ENCODE measurements at places on chromosomes 11 and 22.

DNA sequence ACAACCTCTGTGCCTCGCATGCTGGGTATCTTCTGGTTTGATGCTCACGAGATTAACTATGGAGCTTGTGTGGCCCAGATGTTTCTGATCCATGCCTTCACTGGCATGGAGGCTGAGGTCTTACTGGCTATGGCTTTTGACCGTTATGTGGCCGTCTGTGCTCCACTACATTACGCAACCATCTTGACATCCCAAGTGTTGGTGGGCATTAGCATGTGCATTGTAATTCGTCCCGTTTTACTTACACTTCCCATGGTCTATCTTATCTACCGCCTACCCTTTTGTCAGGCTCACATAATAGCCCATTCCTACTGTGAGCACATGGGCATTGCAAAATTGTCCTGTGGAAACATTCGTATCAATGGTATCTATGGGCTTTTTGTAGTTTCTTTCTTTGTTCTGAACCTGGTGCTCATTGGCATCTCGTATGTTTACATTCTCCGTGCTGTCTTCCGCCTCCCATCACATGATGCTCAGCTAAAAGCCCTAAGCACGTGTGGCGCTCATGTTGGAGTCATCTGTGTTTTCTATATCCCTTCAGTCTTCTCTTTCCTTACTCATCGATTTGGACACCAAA, 516 bp downstream of the OR52J3 start:
- no peak for DNase-seq

GRCh38 chr11:44600839-44601383, 35.4 kb downstream of the CD82 start:
- no peak for DNase-seq

DNA sequence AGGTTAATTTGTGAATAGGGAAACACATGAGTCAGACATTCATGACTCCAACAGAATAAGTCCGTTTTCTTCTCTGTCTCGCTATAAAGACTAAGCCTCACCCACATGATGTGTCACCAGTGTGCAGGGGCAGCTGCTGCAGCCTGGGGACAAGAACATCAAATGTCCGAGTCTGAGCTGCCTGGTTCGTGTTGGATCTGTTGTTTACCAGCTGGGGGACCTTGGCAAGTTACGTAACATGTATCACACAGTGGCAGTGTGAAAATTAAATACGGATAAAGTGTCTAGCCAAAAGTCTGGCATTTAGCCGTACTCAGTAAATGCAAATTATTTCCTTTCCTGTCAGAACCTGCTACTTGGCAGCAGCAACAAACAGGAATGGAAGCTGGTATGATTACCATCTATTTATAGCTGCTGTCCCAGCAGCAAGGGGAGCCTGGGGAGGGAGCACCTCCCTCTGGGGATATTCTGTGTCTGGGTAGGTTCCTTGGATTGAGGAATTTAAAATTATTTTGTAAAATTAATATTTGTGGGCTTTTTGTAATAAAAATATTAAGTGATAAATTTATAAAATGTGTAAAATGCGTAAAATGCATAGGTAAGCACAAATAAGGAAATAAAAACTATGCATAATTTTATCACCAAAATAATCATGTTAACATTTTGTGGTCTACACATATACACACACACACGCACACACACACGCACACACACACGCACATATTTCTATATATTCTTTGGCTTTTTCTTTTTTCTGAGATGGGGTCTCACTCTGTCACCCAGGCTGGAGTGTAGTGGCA, 1.3 kb upstream of the CLDN25 start:
- no peak for DNase-seq

GRCh38 chr11:18703001-18703763, 4.6 kb downstream of the TMEM86A start:
- DNase-seq = no peak

DNA sequence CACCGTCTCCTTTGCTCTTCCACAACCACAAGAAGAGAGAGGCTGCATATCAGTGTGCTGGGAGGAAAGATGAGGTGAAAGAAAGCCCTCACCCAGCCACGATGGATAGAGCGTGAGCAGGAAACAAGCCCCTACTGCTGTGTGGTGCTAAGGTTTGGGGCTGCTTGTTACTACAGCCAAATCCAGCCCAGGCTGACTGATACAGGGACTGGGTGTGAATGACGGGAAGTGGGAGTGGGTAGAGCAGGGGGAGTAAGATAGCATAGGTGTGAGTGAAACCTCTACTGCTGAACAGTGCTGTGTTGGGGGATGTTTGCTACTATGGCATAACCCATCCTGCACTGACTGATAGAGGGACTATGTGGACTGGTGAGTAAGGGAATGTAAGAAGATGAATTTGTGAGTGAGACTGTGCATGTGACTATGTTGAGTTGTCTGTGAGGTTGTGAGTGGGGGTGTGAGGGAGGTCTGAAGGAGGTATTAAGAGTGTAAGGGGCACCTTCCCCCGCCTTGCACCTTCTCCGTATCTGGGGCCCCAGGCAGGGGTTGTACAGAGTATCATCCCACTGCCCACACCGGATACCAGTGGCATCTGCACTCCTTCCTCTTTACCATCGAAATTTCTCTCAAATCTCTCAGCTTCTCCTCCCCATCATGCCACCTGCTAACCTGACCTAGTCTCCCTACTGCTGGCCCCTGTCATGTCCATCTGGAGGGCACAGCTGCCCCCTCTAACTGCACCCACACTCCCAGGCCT, 91.5 kb downstream of the MN1 start:
- no peak for DNase-seq

GRCh38 chr11:132683602-132684001, 848.7 kb downstream of the OPCML start:
- no peak for DNase-seq

DNA sequence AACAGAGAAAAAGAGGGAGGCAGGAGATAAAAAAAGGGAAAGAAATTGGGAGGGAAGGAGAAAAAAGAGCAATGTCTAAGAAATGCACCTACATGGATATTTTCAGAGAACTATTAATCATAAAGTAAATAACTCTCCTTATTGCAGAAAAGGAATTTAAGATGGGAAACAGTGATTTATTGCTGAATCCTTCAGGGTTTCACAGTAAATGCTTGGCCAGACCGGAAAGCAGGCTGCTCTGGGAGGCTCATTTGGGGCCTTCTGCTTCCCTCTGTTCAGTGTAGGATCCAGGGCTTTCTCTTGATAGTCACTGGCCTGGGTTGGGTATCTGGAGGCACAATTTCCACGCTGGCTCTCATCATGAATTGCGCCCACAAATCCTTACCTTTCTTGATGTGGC, 324.3 kb upstream of the SORL1-AS1 start:
- no peak for DNase-seq

DNA sequence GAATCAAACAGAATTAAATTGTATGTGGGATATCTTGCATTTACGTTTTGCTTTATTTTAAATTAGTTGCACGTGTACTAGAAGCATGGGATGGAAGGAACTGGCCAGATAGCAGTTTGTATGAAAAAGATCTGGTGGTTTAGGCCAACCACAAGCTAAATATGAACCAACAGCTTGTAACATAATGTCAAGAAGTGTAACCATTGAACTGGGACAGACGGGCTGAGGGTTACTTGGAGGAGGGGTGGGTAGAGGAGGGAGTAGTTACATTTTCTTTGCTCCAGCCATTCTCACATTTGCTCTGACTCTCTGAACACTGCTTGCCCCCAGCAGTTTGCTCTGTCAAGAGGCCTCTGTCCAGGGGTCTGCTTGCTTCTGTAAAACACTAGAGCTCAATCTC, 31.7 kb upstream of the CXCR5 start:
- no peak for DNase-seq

DNA sequence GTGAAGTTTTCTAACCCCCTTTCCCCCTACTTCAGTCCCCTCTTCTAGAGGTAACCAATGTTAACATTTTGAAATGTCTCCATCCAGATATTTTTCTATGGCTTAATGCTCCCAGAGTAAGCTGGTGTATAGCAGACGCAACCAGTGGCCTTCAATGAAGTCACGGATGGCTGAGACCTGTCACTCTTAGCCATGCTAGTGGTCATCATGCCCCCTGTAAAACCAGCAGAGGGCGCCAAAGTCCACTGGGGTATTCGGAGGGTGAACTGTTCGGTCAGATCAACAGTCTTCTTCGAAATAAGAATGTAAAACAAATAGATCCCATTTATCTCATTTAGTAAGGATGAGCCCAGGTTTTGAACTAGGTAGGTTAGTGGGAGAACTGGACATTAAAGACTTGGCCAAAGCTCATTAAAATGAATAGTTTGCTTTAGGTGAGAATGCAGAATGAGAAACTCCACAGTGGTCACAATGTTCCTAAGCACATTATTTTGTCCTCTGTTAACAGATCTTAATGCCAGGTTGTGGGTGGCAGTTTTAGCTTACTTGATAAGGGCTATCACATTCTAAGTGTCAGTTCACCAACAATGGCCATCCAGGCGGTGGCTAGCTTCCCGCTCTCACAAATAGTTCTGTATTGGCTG, 8.6 kb upstream of the MMP8 start:
- DNase-seq = peak; percentile 23

GRCh38 chr22:22425356-22425755, 83.2 kb downstream of the ZNF280B start:
- DNase-seq = no peak

GRCh38 chr11:32154275-32154674, 63.4 kb downstream of the RCN1 start:
- peak; percentile 45 for DNase-seq

DNA sequence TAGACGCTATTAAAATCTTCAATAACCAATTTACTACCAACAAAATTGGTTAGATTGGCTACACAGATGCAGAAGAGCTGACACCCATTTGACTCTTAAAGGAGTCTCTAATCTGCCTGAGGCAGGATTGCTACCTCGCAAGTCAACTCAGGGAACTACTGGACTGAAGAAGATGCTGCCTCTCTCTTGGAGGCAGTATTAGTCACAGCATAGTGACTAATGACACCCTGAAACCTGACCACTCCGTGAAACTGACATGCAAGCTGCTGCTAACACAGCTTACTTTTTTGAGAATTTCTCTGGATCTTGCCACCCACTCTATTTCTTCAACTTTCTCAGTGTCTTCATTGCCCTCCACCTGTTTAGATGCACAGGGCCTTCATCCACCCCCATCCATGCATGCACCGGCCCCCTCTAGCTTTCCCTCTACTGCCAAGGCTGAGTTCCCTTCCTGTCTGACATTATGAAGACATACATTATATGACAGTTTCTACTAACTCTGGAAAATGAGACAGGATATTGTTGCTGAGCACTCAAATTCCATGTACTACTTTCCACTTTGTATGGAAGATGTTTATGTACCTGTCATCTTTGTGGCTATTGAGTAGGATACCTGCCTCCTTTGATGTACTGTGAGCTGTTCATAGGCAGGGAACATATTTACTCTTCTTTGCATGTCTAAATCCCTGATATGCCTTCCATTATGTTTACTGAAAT, 183.2 kb downstream of the MSANTD4 start:
- DNase-seq = peak; percentile 5

DNA sequence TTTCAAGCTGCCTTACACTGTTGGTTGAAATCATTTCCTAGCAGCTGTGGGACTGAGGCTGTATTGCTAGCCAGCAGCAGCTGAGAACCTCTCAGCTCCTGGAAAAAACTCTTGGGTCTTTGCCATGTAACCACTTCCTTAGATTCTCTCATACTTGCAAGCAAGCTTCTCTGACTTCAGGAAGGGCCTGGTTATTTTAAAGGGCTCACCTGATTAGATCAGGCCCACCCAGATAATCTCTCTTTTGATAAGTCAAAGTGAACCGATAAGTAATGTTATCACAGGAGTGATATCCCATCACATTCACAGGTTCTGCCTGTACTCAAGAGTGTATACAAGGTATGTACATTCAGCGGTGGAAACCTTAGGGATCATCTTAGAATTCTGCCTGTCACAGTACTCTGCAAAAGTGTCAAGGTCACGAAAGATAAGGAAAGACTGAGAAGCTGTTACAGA, 7.4 kb upstream of the CLPB start:
- DNase-seq = no peak

- no peak for DNase-seq
Observed at GRCh38 chr11:59615120-59615636, 396 bp downstream of the OSBP start.

DNA sequence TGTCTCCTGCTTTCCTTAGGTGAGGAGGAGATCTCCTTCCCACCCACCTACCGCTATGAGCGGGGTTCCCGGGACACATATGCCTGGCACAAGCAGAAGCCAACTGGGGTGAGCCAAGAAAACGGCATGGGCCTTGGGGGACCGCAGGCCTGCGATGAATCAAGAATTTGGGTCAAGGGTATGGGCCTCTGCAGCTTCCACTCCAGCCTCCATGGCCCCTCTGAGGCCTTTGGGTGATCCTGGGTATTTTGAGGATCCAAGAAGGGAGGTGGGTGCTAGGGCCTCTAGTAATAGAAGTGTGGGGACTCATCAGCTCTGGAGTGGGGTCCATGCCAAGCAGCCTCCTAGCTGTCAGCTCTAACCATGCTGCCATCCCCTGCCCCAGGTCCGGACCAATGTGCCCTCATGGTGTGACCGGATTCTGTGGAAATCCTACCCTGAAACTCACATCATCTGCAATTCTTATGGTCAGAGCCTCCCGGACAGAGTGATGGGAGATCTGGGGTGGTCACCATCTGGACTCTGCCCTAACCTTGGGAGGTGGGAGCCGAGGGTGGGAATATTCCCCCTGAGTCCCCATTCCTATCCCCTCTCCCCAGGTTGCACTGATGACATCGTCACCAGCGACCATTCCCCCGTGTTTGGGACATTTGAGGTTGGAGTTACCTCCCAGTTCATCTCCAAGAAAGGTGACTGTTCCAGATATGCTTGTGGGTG, 8.6 kb downstream of the INPPL1 start:
- no peak for DNase-seq

- no peak for DNase-seq
Observed at GRCh38 chr22:26922806-26923205, 265.4 kb downstream of the MIAT start.

DNA sequence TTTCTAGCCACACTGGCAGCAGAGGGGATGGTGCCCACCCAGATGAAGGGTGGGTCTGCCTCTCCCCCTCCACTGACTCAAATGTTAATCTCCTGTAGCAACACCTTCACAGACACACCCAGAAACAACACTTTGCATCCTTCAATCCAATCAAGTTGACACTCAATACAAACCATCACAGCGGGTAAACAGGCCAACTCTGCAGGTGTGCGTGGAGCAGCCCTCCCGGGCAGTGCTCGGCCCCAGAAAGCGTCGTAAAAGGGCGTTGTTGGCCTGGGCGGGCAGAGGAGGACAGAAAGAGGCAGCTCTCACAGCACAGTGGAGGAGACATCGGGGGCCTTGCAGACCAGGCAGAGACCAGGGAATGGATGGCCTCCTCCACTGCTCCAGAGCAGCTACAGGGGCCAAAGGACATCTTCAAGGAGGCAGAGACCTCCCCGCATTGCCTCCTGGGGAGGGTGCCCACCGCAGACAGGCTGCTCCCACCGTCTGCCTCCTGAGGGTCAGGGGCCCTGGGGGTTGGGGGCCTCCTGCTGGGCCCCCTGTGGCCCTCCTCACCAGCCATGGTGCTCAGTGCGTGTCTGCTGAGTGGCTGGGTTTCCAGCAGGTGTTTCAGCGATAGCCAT, 56.1 kb upstream of the FADD start:
- no peak for DNase-seq

GRCh38 chr22:43969021-43969878, 14.0 kb downstream of the SAMM50 start:
- DNase-seq = no peak

- no peak for DNase-seq
Observed at GRCh38 chr22:48222742-48223487, 1460.5 kb downstream of the TBC1D22A start.
